Cardiac fibroblast (primary cell): ENCODE measurements at places on chromosomes 4 and X.

DNA sequence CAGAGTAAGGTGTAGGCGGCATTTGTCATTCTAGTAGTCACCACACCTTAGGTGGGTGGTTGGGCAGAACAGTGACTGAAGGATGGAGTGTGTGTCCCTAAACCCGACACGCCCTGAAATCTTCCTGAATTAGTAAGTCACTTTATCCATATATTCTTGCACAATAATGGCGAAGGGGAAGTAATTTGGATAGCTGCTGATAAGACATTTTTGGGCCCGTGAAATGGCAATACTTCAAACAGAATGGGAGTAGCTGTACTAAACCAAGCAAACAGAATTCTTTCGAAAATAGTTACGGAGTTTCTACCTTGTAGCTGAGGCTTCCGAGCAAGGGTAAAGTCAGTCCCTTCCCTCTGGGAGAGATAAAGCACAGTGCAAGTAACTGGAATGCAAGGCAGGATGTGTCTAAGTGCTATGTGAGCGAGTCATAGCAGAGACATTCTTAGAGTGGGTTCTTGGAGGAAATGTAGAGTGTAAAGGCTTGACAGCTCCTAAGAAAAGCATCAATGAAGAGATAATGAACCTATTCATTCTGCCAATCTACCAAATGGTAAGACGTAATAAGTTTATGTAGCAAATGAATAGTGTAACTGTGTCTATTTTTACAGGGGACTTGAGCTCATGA, 72.8 kb downstream of the CLCN5 start:
- peak; percentile 72 for DNase-seq

DNA sequence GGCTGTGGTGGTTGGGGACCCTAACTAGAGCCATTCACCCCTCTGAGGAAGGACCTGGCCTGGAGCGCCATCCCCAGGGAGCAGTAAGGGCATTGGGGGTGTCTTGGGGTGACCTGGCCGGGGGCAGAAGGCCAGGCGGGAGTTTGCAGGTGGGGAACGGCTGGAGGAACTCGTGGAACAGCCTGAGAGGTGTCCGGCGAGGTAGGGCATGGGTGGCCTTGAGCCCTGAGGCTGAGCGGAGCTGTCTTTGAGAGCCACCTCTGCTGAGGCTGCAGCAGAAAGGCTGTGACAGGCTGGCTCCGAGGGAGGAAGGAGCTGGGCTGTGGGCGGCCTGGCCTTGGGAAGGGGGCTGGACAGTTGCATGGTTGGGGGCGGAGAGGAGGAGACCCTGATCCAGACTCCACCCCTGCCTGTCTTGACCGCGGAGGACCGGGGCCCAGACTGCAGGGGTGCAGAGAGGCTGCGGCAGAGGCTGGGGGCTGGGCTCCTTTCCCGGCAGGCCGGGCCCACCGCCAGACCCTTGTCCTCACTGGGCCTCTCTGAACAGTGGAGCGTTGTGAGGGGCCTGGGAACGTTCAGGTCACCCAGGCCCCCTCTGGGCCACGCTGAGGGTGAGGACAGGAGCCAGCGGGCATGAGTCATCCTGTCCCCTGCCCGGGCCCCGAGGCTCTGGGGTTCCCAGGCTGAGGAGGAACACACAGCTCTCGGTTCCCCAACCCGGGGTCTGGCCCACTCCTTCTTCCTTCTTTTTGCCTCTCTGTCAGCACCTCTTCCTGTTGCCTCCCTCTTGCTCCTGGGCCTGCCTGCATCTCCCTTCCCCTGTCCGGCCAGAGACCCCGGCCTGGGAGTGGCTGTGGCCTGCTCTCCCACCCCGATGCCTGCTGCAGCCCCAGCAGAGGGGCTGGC, 8.1 kb downstream of the SH3BP2 start:
- DNase-seq: peak; percentile 41

GRCh38 chrX:84865113-84865512, 138.6 kb upstream of the APOOL start:
- peak; percentile 66 for DNase-seq

DNA sequence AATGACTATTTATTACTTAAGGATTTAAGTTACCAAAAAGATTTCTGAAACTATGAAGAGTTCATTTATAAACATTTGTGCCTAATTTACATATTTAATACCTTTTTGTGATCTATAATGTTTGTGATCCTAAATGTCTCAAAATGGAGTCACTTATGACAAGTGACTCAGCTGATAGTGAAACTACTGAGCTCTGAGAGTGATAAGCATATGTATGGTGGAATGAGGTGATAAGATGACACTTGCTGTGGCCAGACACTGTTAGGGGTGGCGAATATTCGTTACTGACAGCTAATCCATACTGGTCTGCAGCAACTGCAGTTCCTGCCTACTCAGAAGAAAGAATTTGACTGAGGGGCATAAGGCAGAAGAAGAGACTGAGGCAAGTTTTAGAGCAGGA, 5.5 kb upstream of the NXF3 start:
- DNase-seq: no peak

- no peak for DNase-seq
Observed at GRCh38 chr4:184891816-184892397, 66.1 kb upstream of the ACSL1 start.

DNA sequence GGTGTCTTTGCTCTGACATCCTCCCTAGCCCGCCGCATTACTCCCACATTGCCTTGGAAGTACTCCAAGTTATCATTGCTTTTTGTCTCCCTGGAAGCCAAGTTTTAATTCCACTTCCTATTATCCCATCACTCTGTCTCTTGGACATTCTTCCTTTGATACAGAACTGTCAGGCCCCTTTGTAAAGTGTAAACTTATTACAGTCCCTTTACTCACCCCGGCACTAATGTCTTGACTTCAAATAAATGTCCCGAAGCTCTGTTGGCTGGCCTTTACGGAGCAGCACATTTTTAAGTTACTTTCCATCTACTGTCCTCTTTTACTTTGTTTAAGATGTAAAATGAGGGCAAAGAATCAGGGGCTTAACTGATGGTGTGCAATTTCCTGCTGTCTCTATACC, 223.5 kb upstream of the IGFBP7 start:
- DNase-seq: no peak

DNA sequence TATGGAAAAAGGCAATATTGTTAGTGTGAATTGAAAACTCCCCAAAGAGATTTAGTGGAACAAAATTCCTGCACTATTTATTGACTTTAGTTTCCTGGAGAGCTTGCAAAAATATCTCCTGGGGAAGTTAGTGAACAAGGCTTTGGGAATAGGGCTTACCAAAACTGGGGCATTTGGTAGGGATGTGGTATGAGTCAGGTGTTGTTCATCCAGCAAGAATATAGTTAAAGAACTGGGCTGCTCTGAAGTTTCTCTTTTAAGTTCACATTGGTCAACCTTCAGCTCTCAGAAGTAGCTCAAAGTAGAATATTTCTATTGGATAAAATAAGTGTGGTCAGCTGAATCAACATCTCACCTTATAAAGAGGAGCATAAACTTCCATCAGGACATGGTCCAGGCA, 185.0 kb downstream of the CPE start:
- no peak for DNase-seq

DNA sequence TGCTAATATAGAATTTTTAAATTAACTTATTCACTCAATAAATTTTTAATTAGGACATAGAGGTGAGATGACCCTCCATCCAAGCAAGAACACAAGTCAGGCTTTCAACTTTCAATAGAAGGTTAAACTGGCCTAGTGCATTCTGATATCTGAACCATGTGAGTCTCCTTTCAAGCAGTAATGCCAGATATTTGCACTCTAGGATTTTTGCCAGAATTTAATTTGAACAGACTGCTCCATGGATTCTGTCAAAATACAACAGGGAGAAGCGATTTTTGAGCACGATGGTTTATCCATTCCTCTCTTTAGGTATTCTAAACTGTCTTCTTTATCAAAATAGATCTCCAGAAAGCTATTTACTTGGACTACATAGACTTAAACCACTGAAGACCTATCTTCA, 72.0 kb upstream of the DCLK2 start:
- peak; percentile 50 for DNase-seq

DNA sequence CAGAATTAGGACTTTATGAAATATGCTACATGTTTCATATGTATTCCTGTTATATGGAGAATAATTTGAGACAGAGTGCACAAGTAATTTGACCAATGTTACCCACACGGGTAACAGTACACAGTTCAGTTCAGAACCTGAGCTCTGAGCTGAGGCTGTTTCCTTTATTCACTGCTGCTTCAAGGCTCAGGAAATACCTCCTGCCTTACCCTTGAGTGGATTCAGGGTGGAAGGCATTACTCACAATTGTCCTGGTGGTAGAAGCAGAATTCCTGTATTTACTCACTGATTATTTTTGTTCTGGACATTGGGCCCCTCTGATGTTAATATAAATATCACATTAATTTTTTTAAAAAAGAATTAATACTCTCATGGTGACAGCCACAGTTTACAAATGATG, 73.5 kb upstream of the CAMK2D start:
- peak; percentile 56 for DNase-seq

GRCh38 chr4:176653401-176654220, 139.1 kb downstream of the VEGFC start:
- peak; percentile 12 for DNase-seq

DNA sequence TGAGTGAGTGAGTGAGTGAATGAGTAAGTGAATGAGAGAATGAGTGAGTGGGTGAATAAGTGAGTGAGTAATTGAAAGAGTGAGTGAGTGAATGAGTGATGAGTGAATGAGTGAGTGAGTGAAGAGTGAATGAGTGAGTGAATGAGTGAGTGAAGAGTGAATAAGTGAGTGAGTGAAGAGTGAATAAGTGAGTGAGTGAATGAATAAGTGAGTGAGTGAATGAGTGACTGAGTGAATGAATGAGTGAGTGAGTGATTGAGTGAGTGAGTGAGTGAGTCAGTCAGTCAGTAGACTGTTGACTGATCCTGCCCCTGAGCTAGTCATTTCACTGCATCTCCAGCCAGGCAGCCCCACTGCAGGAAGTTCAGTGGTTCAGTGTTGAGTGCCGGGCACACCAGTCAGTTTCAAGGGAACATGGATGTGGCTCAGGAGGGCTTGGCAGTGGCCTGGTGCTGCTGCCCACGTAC, 228.4 kb upstream of the PSAPL1 start:
- no peak for DNase-seq

- no peak for DNase-seq
Observed at GRCh38 chr4:155587766-155588165, 78.9 kb upstream of the GUCY1A1 start.

DNA sequence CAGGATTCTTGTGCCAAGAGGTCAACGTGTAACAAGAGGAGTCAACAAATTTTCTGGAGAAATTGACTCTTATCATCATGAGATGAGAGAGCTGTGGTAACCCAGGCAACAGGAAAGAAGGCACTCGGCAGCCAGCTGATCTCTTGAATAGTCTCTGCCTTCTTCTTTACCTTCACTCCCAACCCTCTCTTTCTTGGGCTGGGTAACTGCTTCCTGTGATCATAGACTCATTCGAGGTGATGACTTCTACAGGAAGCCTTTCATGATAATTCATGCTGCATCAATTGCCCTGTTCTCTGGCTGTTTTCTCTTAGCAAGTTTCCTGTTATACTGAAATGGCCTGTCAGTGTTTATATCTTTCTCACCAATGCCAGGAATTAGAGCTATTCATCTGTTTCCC, 70.8 kb upstream of the FSTL5 start:
- no peak for DNase-seq

DNA sequence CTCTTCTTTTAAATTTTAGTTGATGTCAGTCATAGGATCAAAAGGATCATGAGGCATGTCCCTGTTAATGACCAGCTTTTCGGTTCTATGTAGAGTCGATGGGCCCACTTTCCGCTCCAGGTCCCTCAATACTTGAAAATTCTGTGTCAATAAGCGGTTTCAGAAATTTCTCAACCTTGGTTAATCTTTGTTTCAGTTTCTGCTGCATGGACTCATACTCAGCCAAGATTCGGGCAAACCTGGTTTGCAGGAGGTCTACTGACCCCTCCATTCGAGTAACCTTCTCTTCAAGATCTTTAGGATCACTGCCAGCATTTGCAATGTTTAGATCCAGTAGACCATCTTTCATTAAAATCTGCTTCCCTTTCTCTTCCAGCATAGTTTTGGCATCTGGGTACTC, 22.0 kb upstream of the NFXL1 start:
- no peak for DNase-seq

- no peak for DNase-seq
Observed at GRCh38 chr4:52658641-52659000, 480 bp downstream of the USP46 start.

GRCh38 chr4:127155116-127155515, 477.6 kb upstream of the INTU start:
- DNase-seq: no peak

DNA sequence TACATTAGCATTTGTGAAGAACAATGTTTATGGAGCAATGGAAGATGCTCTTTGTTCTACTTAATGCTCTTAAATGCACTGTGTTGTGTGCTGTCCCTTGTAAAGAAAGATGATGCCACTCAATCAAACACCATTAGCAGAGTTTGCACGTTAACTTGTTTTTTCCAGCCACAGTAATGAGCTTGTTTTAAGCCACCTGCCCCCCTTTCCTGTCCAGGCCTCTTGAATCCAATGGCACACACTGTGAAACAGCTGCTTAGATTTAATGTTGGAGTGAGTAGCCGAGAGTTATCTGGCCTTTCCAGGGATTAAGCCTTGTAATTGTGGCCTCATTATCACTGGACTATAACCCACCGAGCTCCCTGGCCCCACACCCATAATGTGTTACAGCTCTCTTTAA, 86.0 kb downstream of the PAK3 start:
- DNase-seq: no peak

- peak; percentile 14 for DNase-seq
Observed at GRCh38 chr4:183971929-183972490, 66.9 kb downstream of the STOX2 start.

DNA sequence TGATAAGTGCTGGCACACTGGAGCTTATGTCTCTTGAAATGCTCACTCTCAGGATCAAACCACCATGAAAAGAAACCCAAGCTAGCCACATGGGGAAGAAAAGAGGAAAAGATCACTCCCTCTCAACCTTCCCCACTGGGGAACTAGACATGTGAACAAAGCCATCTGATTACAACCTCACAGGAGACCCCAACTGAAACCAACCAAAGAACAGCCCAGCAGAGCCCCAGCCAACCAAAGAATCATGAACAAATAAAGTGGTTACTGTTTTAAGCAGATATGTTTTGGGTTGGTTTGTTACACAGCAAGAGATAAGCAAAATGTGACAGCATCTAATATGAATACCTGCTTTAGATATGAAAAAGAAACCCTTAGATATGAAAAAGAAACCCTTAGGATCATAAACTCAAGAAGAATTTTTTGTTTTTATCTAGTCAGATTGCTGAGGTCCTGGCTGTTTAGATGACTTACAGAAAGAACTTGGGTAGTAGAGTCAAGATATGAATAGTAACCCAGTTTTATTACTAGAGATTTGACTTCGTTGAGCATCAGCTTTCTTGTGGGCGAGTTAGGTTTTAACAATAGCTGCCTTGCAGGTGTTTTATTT, 23.7 kb upstream of the TLR7 start:
- no peak for DNase-seq

- DNase-seq: no peak
Observed at GRCh38 chr4:163693211-163693610, 198.7 kb downstream of the TMA16 start.

GRCh38 chrX:123869488-123869887, 9.6 kb downstream of the XIAP start:
- peak; percentile 62 for DNase-seq

DNA sequence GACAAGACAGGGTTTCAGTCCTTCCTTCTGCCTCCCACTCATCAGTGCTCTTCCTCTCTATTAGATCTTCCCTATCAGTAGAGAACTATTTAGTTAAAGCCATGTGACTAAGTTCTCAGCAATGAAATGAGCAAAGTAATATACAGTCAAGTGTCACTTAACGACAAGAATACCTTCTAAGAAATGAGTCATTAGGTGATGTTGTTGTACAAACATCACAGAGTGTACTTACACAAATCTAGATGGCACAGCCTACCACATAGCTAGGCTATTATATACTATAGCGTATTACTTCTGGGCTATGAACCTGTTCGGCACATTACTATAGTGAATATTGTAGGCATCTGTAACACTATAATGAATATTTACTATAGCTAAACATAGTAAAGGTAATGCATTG, 71.3 kb downstream of the POU4F2 start:
- DNase-seq: no peak
